ENCODE measurements at places on chromosomes 11 and 22. TPM values are rescaled to one million over a fixed set of nuclear protein-coding genes. Genes with fewer than 3 reads are reported as not detected.

DNA sequence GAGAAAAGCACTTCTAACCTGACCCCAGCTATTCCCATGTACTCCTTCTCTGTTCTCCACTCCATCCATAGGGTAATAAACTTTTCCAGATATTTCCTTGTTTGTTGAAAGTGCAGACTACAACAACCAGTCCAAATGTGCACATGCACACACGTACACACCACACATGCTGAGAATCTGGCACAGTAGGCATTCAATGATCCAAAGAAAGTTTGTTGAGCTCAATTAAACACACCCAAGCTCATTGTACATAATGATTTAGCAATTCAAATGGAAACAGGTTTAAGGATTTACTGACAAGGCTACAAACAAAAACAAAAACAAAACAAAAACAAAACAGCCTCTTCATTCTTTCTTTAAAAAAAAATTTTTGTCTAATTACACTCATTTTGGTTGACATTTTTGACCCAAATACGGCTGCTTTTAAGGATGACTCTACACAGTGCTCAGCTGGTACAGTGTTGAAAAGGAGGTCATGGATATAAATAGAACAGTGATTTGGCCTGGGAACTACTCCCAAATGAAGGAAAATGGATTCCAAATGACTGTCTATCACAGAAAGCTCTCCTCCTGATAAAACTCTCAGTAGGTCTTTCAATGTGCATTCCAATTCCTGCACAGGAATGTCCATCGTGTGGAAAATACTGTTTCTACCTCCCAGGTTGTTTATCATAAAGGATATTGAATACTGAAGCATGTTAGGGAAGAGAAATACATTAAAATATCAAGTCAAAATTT is 232.2 kb downstream of the GUCY1A2 start:
- no peak for DNase-seq

DNA sequence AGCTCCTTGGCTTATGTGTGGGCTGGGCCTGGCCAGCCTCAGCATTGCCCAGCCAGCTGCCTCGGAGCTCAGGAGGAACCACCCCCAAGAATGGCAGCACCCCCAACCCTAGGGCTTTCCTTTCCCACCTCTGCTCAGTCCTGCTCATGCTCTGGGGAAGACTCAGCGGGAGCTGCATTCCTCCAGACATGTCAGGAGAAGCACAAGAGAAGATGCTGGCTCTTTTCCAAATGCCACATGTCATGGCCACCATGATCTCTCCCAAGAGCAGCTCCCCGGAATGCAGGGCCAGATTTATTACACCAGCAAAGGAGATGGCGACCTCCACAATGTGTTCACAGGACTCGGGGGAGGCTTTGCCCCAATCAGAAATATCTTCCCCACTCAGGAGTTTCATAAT is 143.7 kb downstream of the PKNOX2 start:
- no peak for DNase-seq

DNA sequence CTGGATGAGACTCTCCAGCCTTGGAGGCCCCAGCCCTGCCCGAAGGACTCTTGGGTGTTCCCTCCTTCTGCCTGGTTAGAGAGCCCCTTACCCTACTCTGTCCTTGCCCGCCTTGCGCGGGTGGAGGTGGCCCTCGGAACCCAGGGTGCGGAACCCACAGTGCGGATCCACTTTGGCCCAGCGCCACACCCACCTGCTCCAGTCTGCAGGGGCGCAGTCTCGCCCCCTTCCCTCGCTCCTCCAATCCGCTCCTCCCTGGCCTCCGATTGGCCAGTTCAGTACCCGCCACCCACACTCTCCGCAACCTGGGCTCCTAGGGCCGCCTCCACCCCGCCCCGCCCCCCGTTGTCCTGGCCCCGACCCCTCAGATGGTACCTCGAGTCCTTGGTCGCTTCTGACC is 2.4 kb downstream of the CAPN1 start:
- no peak for DNase-seq

- no peak for DNase-seq
These were observed 1.6 kb downstream of the NPAT start for GRCh38 chr11:108220721-108221336.

The CARD10 gene
- total RNA-seq = 14.6 TPM

GRCh38 chr11:48098024-48098423 is 117.7 kb downstream of the PTPRJ start:
- DNase-seq = no peak

The CD151 gene
- 93.4 TPM for total RNA-seq

DNA sequence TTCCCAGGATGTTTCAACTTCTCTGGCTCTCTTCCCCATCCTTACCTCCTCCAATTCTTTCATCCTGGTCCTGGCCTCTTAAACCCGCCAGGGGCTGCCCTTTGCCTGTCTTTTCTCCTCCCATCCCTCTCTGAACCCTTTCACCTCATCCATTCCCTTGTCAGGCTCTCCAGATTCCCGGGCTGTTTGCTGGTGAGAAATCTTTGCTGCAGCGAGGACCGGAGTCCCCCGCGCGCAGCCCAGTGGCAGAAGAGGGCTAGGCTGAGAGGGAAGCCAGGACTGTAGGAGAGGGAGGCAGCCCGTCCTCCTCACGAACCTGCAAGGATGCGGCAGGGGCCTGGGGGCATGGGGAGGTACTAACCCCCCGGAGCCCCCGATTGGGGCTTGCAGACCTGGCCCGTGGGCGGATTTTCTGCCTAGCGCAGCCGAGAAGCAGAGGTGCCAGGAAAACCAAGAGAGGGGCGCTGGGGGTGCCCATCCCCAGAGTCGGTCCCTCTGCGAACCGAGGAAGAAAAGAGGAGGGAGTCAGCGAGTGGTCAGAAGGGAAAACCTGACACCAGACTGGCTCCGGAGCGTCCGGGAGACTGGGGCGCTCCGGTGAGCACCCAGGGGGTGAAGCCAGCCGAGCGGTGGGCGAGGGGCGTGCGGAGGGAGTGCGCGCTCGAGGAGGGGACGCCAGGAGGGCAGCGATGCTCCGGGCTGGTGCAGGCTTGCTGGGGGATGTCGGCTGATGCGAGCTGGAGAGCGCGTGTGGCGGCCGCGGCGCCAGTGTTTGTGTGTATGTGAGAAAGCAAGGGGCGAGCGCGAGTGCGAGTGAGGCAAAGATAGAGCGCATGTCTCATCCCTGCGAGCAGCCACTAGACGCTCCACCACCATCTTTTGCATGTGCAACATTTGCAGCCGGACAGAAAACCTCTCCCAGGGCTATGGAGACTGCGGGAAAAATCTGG is at the start of gene GRIA4:
Gene GRIA4, plus strand, starts transcription at position 242 of the 950 bp plus-strand sequence. CDS start 925 bp downstream, outside the sequence.
- peak; percentile 80 for DNase-seq

DNA sequence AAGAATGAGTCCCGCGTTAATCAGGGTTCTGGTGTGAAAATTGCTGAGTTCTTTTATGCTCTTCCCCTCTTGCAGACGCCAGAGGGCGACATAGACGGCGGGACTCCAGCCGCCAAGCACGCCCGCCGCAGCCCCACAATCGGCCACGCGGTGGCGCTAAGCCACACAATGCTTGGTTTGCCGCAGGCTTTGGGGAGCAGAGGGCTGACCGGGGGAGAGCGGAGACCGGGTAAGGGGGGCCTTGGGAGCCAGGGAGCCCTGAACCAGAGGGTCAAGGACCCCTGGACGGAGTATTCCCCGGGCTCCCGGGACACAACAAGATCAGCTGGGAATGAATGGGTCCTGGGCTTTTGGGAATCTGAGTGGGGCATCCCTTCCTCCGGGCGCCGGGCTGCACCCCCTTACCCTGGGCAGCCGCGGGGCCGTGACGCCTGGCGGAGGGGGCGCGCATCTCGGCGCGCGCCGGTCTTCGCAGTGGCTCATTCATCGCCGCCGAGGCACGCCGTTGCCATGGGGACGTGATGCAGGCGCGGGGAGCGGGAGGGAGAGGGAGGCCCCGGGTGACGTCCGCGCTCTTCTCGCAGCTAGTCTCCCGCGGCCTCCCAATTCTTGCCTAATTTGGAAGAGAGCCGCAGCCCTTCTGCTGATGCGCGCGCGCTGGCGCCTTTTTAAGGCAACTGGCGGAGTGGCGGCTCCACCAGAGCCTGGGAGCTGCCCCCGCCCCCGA is 12.2 kb upstream of the NPAS4 start:
- peak; percentile 85 for DNase-seq

- no peak for DNase-seq
These were observed 154.6 kb downstream of the MAML2 start for GRCh38 chr11:96188243-96189006.

GRCh38 chr11:113577356-113578032 is 102.3 kb upstream of the DRD2 start:
- DNase-seq = peak; percentile 43

All from H1 (cell line).